ENCODE measurements at places on chromosomes 2 and 18.

DNA sequence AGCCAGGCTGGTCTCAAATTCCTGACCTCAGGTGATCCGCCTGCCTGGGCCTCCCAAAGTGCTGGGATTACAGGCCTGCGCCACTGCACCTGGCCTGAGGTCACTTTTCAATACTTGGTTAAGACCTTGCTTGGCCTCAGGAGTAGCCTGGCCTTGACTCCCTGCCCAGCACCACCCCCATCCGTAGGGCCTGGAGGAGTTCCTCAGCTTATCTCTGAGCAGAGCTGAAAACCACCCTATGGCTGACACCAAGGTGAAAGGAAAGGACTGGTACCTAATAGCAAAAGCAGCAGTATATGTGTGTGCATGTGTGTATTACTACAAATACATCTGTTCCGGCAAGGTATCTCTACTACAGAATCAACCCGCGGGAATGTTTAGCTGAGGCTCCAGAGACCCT is 56.0 kb downstream of the STEAP3 start:
- DNase-seq, result no peak

DNA sequence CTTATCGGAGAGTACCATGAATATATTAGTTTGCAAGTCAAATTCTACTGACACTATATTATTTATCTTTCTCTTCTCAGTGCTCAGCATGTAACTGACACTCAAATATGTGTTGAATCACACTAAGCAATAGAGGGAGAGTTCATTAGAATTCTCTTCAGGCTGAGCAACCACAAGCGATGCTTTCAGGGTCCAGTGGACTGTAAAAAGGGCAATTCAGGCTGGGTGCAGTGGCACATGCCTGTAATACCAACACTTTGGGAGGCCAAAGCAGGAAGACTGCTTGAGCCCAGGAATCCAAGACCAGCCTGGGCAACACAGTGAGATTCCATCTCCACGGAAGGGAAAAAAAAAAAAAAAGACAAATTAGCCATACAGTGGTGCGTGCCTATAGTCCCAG is 16.3 kb downstream of the PDE6D start:
- no peak for DNase-seq

GRCh38 chr2:32061973-32062861 is 1.1 kb upstream of the SPAST start:
- no peak for DNase-seq

- no peak for DNase-seq
Observed at GRCh38 chr2:218282173-218282991, 9.9 kb downstream of the TMBIM1 start.
